ENCODE measurements at places on chromosomes 2 and 18.

GRCh38 chr2:163649080-163649479 is 86.7 kb downstream of the FIGN start:
- no peak for DNase-seq

DNA sequence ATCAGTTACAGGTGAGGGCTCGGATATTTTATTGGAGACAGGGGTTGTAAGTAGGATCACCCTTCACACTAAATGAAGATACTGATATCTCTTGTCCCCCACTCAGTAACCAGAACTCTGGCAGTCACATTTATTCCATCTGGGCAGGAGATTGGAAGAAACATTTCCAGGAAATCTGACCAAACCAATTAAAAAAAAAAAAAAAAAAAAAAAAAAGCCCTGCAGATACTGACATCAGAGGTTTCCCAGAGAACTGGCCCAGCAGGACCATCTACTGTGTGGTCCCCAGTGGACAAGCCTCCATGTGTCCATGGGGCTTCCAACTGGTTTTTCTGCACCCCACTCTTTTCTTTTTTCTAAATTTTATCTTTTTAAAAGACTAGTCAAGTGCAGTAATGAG is 41.3 kb downstream of the SH2D6 start:
- DNase-seq: no peak

GRCh38 chr2:126932529-126932928 is 33.8 kb downstream of the TEX51 start:
- no peak for DNase-seq

- DNase-seq: no peak
Measured at GRCh38 chr2:235501673-235502031, 7.8 kb downstream of the AGAP1 start.

DNA sequence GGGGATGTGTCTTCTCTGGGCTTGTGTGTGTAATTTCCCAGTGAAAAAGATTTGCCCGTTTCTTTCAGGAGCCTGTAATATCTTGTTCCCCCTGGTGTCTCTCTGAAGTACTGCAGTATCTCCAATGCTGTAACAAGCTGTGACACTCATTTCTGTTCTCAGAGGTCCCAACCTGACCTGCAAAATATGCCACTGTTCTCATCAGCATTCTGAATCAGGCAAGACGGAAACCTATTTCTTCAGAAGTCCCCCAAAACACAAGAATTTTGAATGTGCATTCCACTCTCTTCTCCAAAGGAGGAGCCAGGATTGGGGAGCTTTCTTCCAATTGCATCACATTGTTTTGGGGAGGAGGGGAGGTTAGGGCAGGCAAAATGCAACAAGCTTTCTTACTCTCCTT is 77.0 kb upstream of the CNGA3 start:
- no peak for DNase-seq
